Stimulated activated CD8-positive, alpha-beta memory T cell treated with anti-CD3 and anti-CD28 coated beads, Interleukin-7, amount 100 ng/mL, for 48 hours (primary cell): ENCODE measurements at places on chromosomes 7 and 10.
A peak's percentile ranks its signal among the peaks of the same experiment; 100 is the strongest.

DNA sequence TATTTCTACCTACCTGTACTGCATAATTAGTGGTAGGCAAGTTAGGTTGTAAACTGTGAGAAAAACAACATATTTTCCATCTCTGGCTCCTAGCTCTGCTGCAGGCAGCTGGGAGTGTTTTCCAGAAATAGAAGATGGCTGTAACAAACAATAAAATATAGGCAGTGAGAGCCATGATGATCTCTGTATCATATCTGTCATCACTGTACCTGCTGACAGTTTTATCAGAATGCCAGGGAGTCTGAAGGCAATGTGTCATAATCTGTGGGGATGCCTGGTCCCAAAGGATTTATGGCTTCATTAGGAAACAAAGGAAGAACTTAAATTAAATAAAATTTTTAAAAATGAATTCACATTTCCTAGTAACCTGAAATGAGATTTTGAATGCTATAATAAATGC, 160.9 kb upstream of the SMIM30 start:
- DNase-seq: no peak

GRCh38 chr7:23247603-23248335, 1.2 kb downstream of the GPNMB start:
- no peak for DNase-seq

DNA sequence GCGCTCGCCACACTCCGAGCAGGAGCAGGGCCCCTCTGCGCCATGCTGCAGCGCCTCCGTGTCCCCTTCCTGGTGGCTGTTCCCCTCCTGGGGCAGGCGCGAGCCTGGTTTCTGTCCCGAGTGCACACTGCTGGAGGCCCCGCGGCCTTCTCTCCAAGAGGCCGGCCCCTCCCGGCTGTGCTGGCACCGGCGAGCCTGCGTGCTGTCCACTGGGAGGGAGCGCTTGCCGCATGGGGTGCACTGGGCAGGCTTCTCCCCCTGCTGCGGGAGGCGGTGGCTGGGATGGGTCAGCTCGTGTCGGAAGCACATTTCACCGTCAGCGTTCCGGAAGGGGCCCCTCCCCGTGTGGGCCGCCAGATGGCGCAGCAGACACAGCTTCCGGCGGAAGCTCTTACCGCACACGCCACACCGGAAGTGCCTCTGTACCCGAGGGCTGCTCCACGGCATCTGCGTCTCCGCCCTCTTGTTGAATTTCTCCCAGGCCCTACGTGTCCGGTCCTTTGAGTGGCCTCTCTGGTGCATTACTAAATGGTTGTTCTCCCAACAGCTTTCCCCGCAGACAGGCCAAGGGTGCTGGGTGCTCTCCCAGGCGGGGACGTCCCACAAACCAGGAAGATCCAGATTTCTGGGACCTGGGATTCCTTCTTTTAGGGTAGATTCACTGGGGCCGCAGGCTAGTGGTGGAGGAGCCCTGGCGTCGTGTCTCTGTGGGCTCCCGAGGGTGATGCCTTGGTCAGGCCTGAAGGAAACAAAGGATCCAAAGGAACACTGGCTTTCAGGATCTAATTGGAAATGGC, 18.7 kb downstream of the ZNF786 start:
- peak; percentile 24 for DNase-seq

DNA sequence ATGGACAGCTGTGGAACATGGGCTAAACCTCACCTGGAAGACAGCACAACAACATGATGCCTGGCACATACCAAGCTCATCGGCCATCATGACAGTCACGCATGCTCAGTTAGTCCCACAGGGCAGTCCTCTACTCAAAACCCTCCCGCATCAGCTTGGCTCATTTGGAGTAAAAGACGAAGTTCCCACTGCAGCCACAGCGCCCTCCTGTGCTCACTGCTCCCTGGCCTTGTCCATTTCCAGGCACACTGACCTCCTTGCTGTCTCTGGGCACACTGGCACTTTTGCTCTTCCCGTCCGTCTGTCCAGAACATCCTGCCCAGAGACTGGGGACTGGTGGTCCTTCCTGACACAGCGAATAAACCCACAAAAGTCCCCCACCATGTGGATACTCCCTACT, 66.2 kb downstream of the LARP4B start:
- no peak for DNase-seq

DNA sequence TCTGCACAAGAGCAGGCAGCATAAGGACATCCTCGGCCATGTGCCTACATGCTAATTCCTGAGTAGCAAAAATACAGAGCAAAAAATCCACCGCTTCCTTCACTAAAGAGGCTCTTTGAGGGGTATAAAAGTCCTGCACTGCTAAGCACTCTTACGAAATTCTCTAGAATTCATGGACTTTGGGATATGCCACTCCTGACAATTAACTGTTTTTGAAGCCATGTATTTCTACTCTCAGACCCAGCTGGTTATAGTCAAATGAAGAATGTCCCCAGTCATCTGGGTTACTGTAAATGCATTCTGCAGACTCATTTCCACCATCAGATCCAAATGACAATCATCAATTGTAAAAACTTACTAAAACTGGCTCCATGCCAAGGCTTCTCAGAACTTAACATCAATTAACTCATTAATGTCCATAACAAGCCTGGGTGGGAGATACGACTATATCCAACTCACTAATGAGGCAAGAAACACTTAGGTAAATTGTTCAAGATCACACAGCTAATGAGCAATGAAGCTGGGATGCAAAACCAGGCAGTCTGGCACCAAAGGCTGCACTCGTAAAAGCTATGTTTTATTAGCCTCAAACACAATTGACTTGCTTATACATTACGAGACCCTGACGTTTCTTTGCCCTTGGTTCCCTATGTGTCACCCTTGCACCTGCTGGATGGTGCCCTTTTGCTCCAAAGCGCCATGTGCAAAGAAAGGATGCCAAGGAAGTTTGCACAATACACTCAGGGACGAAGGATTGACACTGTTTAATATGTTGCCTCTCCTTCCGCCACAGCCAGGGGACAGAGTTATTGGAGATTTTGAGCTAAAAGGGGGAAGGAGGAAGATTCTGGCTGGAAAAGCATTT, 250.4 kb downstream of the ELMO1 start:
- DNase-seq: no peak

DNA sequence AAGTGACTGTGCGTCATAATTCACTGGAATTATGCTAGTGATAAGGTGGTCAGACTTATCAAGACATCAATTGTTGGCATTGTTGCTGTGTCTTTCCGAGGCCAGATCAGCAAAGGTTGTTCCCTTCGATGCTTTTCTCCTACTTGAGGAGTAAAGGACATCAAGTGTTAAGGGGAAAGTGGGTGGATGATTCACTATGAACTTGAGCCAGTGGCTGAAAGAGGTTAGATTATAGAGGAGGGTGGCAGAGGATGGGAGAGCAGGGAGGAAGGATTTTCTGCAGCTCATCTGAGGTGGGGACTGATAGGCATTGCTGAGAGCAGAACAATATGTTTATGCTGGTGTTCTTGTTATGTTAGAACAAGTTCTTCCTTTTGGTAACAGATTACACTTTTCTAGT, 131.4 kb upstream of the AGR3 start:
- no peak for DNase-seq

DNA sequence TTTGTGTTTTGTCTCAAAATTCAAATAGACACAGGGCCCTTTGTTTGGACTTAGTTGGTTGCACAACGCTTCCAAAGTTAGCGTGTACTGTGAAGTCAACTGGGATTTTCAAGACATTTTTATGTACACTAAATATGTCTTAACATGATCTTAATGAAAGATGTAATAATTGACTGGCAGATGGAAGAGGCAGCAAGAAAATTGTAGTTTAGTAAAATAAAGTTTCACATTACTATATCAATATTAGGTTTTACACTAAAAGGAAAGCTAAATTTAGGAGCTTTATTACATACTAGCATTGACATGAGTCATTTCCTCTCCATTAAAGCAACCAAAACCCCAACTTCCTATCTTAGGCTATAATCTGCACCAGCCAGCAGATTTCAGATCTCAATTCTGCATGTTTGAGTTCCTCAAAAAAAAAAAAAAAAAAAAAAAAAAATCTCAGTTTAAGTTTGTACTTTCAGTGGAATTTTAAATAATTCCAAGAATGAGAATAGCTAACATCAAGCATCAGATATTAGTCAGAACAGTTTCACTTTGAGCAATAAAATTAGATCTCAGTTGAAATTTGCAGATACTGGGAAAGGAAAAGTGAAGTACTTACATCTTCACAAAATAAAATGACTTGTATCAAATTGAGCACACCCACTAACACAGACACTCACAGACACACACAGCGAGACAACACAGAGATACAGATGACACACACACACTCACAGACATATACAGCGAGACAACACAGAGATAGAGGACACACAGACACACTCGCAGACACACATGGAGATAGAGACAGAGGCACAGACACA, 346.6 kb upstream of the KLF6 start:
- DNase-seq: no peak
